ENCODE measurements at places on chromosomes 7 and 10.

DNA sequence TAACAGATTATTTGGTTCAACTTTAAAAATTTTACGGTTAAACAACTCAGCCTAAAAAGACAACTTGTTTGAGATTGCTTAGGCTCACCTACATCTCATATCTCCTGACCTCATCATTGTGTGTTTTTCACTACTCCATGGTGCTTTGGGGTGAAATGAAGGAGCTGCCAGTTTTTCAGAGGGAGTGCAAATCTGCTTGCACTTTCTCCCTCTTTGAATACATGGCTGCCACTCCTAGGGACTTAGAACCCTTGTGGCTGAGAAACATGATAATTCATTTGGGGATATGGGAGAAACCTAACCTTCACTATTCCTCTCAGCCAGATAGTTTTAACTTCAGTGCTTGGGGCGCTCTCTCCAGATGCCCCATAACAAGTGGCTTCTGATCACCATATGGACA is 2.7 kb downstream of the CCSER2 start:
- ATAC-seq: no peak

- no peak for ATAC-seq
These were observed 19.7 kb downstream of the TAC1 start for GRCh38 chr7:97751566-97751965.

DNA sequence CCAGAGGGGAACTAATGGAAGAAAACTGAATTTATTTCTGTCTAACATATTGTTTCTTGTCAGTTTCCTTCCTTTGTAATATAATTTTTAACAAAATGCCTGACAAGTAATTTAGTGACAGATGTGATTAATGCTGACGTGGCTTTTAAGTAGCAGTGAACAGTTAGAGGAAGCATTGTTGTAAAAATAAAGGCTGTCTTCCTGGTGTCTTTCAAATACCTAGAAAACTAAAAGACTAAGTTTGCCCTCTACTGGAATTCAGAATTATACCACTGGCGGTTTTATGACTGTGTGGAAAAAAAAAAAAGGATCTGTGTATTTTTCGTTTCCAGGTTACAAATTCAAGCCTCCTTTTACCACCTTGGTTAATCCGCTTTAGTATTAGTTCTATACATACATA is 217.1 kb upstream of the DPP6 start:
- no peak for ATAC-seq

- no peak for ATAC-seq
These were observed 63.3 kb downstream of the RASGEF1A start for GRCh38 chr10:43203448-43204041.

DNA sequence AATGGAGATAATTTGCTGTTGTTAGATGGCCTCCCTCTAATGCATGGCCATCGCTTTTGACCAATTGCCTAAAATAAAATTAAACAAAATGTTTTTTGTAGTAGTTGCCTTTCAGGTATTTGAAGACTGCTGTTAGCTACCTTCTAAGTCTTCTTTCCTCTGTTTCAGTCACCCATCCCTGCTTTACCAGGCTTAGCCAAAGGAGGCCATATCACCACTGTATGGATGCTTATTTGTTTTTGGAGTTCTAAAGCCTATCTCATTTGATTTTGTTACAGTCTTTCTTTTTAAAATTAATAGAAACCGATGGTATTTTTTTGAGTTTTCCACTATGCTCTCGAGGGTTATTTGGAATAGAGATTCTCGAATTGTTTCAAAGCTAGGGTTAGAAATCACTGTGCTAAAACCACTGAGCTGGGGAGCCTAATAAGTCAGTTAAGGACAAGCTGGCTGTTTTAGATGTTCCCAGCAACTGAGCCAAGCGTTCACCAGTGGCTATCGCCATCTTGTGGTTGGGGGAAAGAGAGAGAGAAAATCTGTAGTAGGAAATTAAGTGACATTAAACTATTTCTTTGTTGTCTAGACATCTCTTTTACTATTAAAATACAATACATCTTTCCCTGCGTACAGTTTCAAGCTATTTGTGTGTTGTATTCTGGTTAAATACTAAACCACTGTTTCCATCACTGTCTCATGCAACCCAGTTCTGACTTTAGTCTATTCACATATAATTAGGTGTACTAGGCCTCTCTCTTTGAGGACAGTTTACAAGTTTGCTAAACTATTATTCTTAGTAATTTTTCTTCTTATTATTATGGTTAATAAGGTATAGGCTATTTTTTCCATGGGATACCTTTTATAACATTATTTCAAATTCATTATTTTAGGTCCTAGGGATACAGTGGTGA is 52.2 kb downstream of the GPR158 start:
- peak; percentile 80 for ATAC-seq
